Iris pigment epithelial cell (primary cell): ENCODE measurements at places on chromosomes 16 and 17.

- DNase-seq: peak; percentile 20
These were observed 20.2 kb upstream of the ENGASE start for GRCh38 chr17:79054200-79054960.

GRCh38 chr16:49854188-49854795 lies 1.6 kb downstream of the ZNF423 start:
- DNase-seq: no peak

GRCh38 chr17:80364091-80364691 lies 50.8 kb upstream of the ENDOV start:
- DNase-seq: no peak

- DNase-seq: peak; percentile 59
These were observed 11.5 kb upstream of the PITPNA start for GRCh38 chr17:1573932-1574696.

- DNase-seq: no peak
These were observed 36.2 kb downstream of the NDE1 start for GRCh38 chr16:15686287-15686686.

- no peak for DNase-seq
These were observed 11.6 kb downstream of the HSBP1 start for GRCh38 chr16:83819361-83819760.

- DNase-seq: peak; percentile 37
These were observed 9.6 kb upstream of the SPNS2 start for GRCh38 chr17:4488989-4489595.

DNA sequence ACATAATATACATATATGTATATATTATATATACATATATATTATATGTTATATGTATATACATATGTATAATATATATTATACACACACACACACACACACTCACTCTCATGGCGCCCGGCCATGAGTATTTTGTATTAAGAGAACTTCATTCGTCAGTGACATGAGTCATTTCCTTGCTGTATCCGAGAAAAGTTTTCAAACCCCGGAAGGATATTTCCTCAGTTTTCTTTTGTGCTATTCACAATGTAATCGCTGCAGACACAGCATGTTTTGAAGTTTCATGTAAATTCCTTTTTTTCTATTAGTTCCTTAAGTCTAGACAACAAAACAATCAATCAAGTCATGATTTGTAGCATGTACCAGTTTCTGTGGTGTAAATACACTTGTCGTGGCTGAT lies 33.3 kb downstream of the OR1D5 start:
- peak; percentile 86 for DNase-seq

DNA sequence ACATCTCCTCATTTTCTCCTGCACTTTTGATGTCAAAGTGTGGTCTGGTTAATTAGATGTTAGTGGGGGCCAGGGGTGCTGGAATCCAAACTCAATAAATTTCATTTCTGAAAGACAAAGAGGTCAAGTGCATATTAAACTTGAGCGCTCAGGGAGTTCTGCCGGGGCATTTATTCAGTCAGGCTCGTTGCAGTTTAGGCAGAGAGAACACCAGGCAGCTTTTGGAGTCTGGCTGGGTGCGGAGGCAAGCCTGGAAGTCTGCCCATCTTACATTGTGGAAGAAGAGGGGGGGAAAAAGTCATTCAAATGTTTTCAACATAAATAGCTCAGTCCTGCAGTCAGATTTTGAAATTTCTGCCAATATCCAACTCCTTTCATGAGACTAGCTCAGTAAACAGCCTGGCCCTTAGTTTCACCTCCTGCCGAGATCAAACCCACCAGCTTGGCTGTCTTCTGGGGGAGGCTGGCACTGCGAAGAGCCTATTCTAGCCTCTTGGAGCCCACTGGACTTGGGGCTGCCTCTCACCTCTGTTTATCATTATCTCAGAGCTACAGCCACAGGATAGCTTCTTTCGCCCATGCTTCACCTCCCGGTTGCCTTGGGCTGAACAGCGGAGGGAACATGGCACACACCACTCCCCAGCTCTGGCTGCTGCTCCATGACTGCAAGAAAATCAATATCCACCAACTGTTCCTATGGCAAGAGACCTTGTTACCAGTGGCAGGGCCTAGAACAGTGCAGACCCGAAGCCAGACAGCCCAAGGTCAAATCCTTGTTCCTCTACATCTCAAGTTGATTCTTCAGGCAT lies 177.4 kb upstream of the CDH5 start:
- DNase-seq: peak; percentile 82

DNA sequence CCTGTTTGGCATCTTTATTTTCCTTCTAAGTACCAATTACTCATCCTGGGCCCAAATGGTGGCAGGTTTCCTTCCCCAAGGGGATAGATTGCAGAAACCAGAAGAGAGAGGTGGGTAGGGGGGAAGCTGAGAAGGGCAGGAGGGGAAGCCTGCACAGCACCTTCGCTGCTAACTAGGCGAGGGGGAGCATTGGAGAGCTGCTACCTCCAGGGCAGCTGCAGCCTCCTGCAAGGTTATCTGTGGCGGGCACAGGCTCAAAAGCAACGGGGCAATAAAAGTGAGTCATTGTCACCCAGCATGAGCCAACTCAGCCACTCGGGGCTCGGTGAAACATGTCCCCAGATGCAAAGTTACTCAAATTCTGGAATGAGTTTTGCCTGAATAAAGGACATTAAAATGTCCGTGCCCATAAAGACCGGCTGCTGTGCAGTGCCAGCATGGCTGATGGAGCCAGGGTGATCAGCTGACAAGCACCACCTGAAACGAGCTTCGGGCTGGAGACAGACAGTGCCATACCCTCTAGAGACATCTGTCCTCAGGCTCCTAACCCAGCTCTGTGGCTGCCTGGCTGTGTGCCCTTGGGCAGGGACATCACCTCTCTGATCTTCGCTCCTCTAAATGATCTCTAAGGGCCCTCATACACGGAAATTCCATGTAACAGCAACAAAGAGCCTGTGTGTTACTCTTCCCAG lies 68.1 kb upstream of the GRIN2A start:
- no peak for DNase-seq

DNA sequence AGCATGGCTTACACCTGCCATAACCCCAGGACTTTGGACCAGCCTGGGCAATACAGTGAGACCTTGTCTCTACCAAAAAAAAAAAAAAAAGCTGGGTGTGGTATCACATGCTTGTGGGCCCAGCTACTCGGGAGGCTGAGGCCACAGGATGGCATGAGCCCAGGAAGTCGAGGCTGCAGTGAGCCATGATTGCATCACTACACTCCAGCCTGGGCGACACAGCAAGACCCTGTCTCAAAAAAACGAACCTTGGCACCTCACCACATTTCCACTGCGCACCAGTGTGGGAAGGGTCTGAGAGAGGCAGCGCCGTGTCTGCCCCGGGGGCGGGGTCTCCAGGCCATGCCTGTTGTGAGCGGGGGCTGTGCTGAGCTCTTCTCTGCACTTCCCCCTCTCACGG lies 6.3 kb downstream of the ACSF3 start:
- DNase-seq: peak; percentile 7

GRCh38 chr16:11674818-11675560 lies 6.7 kb downstream of the SNN start:
- no peak for DNase-seq

- no peak for DNase-seq
These were observed 2.9 kb downstream of the ABI3 start for GRCh38 chr17:49213399-49213798.

- DNase-seq: no peak
These were observed 9.8 kb downstream of the DUSP3 start for GRCh38 chr17:43768943-43769342.

DNA sequence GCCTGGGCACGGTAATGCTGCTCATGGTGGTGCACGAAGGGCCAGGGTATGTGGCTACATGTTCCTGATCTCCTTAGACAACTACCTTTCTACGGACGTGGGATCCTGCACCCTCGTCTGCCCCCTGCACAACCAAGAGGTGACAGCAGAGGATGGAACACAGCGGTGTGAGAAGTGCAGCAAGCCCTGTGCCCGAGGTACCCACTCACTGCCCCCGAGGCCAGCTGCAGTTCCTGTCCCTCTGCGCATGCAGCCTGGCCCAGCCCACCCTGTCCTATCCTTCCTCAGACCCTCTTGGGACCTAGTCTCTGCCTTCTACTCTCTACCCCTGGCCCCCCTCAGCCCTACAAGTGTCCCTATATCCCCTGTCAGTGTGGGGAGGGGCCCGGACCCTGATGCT lies 12.0 kb downstream of the ERBB2 start:
- no peak for DNase-seq

DNA sequence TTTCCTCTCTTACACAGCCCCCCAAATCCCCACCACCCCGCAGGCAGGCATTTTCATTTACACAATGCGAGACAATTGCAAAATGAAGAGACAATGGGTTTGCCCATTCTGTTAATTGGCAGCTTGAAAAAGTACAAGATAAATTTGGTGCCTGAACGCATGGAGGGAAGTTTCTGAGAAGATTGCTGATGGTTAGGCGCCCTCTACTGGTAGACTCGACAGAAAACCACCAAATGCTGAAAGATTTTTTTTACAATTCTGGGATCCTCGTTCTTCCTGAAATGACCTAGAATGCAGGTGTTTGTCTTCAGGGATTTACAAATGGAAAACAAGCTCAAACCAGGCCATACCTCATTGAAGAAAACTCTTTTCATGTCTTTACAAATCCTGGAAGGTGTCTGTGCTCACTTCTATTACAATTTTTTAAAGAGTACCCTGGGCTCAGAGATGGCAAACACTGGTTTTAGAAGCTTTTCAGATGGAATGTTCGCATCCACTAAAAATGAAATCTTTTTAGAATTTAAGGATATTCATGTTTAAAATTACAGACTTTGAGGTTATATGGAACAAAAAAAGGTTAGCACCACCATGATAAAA lies 338.5 kb downstream of the PMP22 start:
- peak; percentile 73 for DNase-seq

- peak; percentile 20 for DNase-seq
These were observed 1.6 kb downstream of the PRSS41 start for GRCh38 chr16:2799859-2800226.

DNA sequence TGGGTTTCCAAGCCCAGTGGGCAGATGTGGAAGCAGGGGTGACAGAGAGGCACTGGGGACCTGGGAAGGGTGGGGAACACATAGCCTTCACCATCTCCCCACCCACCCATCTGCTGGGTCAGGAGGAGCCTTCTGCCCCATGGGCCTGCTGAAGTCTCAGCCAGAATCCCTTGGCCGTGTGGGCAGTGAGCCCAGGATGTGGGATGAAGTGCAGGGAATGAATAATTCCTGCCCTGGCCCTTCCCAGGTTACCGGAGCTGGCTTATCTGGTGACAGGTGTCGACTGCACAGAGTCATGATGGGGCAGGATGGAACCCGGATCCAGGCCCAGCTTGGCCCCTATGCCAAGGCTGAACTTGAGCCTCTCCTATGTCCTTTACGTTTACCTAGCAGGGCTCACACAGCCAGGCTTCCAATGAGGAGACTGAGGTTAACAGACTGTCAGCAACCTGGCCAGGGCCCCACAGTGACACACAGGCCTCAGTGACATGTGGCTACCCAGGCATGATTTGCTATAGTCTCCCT lies 17.5 kb downstream of the ATP2A3 start:
- no peak for DNase-seq

- no peak for DNase-seq
These were observed 160.5 kb upstream of the TNRC6C start for GRCh38 chr17:77798031-77798430.

DNA sequence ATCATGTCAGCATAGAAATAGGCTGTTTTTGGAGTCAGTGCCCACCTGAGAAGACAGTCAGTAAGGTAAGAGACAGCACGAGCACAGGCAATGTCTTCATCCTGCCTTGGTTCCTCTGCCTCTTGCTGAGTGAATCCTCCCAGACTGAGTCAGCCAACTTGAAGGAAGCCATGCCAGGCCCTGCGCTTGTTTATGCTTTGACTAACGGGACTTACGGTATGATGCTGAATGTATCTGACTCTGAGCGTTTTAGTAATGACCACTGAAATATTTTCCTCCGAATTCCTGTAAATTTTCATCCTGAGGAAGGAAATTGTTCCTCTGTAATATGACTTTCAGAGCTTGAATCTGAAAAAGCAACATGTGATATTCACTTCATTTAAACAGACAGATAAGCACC lies 18.0 kb downstream of the C17orf67 start:
- DNase-seq: peak; percentile 87

DNA sequence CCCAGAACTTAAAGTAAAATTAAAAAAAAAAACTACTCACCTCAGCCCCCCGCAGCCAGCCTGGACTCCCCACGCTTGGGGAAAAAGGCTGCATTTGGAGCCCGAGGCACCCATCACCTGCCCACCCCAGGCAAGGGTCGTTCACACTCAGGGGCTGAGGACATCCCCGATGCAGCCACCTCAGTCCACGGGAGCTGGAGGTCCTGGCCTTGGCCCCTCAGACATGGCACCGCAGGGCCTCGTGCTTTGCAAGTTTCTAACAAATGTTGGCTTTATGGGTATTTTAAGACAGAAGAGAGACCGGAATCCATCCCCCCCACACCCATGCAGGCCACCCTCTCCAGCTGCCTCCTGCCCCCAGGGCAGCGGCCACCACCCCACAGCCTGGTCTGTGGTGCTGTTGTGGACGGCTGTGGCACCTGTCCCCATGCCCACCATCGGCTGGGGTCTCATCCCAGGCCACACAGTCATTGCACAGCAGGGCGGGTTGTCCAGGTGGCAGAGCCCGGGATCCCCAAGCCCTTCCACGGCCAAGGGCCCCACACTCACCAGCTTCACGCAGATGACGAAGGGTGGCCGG lies 116.4 kb upstream of the ZNF750 start:
- no peak for DNase-seq

DNA sequence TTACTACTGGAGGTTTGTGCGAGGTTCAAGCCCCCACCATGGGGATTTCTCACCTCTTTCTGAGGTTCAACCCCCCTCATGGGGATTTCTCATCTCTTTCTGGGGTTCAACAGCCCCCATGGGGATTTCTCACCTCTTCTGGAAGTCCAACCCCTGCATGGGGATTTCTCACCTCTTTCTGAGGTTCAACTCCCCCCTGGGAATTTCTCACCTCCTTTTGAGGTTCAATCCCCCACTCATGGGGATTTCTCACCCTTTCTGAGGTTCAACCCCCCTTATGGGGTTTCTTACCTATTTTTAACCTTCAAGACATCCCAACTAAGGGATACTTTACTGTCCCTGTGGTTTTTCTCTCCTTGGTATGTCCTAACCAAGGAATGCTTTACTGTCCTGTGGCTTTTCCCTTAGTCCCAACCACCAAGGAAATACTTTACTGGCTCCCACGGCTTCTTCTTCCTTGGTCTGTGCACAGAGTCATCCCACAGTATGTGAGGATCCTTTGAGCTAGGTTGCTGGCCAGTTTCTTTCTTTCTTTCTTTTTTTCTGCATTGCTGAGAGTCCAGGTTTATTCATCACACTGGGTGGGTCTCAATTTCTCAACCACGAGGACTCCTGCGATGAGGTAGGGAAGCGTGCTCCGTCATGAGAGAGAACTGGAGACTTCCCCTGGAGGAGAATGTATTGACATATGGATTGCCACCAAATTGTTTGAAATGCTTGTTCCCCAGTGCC lies 2140.2 kb downstream of the TP53TG3F start:
- no peak for DNase-seq

DNA sequence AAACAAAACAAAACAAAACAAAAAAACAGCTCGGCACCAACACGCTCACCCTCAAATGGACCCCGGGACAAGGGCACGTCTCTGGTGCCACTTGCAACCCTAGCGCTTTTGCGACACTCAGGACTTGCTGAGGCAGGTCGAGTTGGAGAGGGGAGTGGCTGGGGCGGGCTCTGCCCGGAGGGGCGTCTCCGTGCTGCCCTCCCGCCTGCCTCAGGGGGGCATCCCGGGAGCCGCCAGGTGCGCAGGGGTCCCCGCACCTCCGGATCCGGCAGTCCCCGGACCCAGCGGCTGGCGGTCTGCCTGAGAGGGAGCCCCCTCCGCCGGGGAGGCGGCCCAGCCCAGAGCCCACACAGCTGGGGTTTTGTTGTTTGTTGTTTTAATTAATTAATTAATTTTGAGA lies at the start of gene SLC52A1:
Gene SLC52A1, minus strand, starts transcription at position 112 of the 400 bp plus-strand sequence. CDS start 820 bp downstream, outside the sequence.
- no peak for DNase-seq
